ENCODE measurements at places on chromosomes 3 and 15. TPM values are rescaled to one million over a fixed set of nuclear protein-coding genes. Genes with fewer than 3 reads are reported as not detected.

TTC21A gene
- total RNA-seq = 2.2 TPM

CHRM5 gene
- not detected for total RNA-seq

USP4 gene
- total RNA-seq = 70.2 TPM

ST8SIA2 gene
- not detected for total RNA-seq

SLC2A2 gene
- not detected for total RNA-seq

DNA sequence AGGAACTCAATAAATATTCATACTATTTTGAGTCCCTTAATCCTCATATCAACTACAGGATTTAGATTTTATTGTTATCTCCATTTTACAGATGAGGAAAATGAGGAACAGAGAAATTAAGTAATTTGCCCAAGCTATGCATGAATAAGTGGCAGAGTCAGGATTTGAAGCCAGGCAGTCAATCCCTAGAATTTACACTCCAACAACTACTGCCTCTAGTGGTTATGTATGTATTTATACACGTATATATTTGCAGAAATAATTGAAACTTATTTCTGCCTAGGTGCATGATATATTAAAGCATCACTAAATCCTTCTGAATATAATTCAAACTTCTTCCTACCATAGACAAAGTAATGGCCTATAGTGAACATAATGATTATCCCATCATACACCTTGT, 137.4 kb downstream of the SERPINI1 start:
- DNase-seq = no peak

DNA sequence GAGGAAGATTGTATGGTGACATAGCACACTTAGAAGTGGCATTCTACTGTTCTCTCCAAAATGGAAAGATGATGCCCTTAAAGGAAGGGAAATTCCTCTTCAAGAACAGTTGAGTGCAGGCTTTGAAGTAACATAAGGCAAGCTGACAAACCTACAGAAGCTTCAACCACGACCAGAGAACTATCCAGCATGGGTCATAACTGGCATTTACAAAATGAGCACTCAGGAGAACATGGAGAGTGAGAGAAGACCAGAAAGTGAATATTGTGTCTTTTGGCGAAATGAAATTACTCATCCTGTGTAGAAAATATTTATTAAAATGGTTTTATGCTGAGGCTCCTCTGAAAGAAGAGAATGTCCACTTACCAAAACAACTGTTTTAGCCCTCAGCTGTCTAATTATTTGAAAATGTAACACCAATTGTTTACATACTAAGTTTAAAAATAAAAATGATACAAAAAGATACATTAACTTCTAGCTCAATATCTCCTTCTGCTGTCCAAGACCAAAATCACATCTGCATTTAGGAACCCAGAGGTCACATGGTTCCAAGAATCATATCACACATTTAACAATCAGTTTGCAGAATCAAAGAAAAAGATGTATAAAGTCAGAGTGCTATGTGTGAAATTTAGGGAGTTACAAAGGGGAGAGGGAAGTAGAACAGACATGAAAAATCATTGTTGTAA, 216.9 kb downstream of the ATP8B4 start:
- no peak for DNase-seq

GRCh38 chr3:134897391-134898141, 102.5 kb downstream of the EPHB1 start:
- no peak for DNase-seq

DNA sequence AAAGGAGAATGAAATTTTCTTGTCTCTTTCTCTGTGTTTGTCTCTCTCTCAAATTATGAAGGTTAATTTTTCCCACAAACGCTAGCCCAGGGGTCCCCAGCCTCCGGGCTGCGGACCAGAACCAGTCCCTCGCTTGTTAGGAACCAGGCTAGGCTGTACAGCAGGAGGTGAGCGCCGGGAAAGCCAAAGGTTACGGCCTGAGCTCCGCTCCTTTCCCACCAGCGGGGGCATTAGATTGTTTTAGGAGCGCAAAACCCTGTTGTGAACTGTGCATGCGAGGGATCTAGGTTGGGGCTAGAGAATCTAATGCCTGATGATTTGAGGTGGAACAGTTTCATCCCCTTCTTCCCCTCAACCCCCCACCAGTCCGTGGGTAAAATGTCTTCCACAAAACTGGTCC, 74.7 kb upstream of the ZNF385D start:
- DNase-seq = no peak

DNA sequence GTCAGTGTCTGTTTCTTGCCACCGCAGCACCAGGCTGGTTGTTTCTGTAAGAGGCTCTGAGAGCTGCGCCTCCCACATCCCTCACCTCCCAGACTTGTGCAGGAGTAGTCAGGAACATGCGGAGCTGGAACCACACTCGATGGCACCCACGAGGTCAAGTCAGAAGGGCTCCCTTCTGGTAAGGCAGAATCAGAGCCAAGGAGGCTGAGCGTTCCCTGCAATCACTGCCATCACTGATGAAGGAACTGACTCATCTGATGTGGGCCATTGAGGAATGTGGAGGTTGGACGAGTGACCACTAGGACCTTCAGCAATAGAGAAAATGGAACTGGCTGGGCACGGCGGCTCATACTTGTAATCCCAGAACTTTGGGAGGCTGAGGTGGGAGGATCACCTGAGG, 35.7 kb upstream of the BLM start:
- no peak for DNase-seq

GRCh38 chr3:82376883-82377282, 615.4 kb upstream of the GBE1 start:
- DNase-seq = no peak

DNA sequence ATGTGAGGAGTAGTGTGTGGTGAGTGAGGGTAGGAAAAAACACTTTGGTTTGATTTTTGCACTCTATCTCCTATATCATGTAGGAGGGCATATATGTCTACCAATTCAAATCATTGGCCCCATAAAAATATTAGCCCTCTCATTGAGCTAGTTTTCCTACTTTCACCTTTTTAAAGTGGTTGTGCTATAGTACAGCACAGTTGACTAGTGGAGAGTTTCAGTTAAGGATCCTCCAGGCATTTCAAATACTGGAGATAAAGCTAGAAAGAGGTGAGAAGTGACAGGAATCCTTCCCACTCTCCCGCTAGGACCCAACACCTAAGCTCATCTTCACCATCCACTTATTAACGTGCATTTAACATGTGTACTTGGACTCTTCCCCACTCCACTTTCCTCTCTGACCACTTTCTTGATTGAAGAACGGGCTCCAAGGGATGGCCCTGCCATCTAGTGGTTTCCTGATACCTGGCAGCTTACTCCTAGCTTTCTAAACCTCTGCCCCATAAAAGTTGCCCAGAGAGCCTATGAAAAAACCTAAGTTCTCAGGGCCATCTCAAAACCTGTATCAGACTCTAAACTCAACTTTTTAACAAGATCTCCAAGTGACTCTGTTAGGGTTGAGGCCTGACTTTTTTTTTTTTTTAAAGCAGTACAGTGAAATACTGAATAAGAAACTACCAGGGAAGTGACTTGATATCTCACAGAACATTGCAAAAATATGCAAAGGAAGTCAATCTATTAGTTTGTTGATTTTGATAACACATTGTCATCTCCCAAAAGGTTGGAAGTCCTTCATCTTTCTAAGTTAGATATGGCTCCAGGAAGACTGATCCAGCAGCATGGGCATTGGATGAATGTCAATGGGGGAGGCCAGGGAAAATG, 17.9 kb downstream of the IL12A start:
- DNase-seq = no peak

GRCh38 chr3:149009732-149010131, 18.4 kb downstream of the GYG1 start:
- peak; percentile 29 for DNase-seq
